ENCODE measurements at places on chromosomes 12 and 14. TPM values are rescaled to one million over a fixed set of nuclear protein-coding genes. Genes with fewer than 3 reads are reported as not detected.

ZBTB39 gene
- 4.0 TPM for total RNA-seq

GRCh38 chr12:50597200-50598195 is 92.7 kb downstream of the DIP2B start:
- DNase-seq = peak; percentile 28

RASSF9 gene
- 0.05 TPM for total RNA-seq

DNA sequence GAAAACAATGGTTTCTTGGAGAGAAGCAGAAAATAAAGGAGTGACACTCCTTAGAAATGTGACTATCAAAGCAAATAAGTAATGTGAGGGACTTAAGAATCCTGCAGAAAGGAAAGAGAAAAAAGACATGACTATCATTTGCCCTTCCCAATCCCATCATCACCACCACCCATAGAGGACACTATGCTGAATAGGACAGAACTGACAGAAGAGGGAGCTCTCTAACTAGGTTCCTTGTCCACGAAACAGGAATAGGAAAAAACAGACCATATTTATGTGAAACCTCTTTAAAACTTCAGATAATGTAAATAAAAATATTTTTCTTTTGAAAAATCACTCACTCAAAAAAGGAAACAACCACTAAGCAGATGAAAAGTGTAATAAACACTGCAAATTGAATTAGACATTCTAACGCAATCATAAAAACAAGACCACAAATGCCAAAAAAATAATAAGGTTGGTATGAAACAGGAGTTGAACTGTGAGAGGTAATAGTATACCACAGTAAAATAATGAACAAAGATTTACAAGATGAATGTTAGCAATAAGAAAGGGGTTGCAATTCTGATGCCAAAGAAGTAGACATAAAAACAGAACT is 24.1 kb downstream of the KLRD1 start:
- peak; percentile 66 for DNase-seq

CLEC9A gene
- total RNA-seq = not detected

MYF5 gene
- 87.5 TPM for total RNA-seq

DNA sequence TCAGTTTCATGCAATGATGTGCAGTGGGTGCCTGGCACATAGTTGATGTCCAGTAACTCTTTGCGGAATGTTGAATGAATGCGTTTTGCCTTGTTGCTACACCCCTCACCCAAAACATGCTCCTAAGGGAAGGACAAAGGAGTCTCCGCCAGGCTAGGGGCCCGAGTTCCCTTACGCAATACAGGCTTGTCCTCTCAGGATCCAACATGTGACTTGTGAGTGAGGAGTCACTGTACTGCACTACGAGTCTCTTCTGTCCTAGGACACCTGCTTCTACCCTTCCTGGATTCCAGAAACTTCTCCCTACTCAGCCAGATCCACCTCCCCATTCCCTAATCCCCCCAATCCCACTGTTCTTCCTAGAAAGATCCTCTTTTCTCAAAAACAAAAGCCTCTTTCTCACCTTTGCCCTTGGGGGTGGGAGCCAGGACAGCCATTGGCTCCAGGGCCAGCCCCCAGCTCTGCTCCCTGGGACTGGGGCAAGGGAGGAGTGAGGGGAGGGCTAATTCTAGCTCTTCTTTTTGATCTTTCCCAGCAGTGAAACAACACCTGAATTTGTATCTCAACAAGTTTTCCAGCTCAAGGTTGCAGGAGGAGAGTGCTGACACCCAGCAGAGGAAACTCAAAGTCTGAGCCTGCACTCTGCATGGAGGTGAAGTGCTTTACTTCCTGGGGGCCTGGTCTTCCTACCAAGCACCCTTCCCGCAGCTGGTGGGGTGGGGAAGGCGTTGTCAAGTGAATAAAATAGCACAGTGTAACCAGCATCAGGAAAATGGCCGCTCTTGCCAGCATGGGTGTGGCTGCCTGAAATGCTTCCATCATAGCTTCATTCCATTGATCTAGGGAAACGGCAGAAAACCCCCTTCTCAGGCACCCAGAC is 3.4 kb upstream of the OTUB2 start:
- DNase-seq = no peak

- DNase-seq = no peak
These were observed 12.1 kb upstream of the SLC38A2 start for GRCh38 chr12:46384451-46385309.

DNA sequence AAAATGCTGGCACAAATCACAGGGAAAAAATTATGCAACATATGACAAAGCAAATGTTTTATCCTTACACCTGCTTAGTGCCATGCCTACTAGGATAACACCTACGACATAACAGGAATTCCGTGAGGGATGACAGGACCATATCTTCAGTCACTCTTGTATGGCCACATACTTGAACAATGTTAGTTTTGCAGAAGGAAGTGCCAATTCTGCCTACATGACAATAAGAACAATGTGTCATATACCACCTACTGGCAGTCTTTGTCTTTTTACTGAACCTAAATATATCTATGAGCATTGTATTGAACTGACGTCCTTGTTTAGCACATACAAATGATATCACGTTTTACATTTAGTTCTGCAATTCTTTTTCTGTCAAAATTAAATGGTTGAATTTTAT is 234.0 kb downstream of the ADAMTS20 start:
- no peak for DNase-seq

DNA sequence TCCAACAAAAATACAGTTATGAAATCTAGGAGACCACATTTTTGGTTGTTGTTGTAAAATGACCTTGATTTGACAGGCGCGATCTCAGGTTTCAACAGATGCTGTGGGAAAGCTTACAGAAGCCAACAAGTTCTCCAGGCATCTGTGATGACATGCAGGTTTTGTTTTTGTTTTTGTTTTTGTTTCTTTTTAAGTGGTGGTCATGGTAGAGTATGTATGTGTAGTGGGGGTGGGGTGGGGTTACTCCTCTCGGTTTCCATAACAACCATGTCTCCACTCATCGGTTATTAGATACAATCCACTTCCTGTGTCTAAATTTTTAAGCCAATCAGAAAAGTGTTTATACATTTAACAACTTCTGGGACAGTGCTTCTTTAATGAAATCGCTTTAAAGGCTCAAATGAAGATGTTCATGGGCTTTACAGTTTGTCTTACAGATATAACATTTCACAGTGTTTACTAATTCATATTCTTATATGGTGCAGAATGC is 199.9 kb upstream of the FOXN3 start:
- DNase-seq = peak; percentile 64

DNA sequence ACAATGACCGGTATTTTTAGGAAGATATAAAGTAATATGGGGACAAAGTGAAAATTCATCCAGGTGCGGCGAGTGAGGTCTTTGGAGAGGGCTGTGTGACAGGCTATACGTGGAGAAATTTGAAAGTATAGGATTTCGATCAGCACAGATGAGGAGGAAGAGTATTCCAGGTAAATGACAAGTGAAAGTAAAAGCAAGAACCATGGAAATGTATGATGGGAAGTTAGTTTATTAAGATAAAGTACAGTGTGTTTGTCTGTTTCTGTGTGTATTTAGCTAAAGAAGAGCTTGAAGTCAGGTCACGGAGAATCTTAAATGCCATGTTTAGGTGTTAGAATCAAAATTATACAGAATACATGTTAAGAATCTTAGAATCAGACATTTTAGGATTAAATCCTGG is 239.0 kb downstream of the CPNE8 start:
- no peak for DNase-seq

GRCh38 chr12:103540319-103540718 is 44.6 kb upstream of the C12orf42 start:
- no peak for DNase-seq

GRCh38 chr12:124296295-124296915 is 1.5 kb downstream of the RFLNA start:
- no peak for DNase-seq

DIABLO gene
- total RNA-seq = 60.2 TPM

TAC3 gene
- not detected for total RNA-seq

DNA sequence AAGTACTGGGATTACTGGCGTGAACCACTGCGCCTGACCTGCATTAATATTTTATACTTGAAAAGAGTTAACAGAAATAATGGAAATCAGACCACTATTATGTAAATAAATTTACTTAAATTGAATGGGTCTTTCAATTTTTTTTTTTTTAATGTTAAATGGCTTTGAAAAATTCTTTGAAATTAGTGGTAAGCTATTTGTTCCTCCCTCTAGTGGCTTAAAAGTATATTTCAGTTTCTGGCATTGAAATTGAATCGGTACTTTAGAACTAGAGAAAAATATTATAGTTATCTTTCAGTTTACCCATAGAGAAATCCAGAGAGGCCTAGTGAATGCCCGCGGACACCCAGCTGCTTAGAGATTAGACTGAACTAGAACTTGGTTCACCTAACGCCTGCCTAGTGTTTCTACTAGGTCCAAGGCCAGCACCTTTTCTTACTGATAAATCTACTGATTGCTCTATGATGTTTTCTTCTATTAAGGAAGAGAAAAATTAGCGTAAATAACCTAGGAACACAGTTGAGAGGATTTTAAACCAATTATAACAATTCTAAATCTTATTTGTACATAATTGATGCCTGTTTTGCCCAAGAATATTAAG is 106.5 kb downstream of the EML1 start:
- DNase-seq = peak; percentile 33

GRCh38 chr12:76032043-76032981 is 736 bp upstream of the PHLDA1 start:
- peak; percentile 78 for DNase-seq

BIN2 gene
- total RNA-seq = not detected

GRCh38 chr12:61780435-61780834 is 479.8 kb upstream of the USP15 start:
- no peak for DNase-seq

DNA sequence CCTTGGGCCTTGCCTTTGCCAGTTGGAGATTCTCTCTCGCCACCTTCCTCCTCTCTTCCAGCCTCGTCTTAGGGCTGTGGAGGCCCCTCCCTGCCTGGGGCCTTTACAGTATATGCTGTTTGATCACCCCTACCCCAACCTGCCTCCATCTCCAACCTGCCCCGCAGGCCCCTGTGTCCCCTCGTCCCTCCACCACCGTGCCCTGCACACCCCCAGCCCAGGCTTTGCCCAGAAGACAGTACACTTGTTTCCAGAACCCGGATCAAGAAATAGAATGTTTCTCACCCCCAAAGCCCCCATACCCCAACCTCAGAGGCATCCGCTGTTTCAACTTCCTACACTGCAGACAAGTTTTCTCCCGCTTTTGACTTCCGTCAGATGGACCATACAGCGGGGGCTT is 202.3 kb upstream of the C14orf180 start:
- no peak for DNase-seq
